Left hindlimb (tissue), 1 donor: ENCODE measurements at places on chromosomes 2 and 18.

DNA sequence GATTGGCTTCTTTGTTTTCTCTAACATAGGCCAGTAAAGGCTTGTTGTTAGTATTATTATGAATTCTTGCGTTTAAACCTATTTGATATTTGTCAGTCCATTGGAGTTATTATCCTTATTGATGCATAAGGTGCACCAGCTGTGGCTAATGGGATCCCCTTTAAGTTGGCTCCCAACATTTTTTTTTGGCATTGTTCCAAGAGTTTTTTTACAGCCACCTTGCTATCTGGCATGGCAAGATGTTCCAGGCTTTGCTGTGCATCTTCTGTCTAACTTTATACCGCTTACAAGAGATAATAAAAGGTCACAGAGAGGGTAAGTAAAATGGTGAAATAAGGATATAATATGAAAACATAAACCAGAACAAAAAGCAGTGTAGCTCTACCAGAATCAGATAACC lies 157.5 kb upstream of the TACR1 start:
- DNase-seq, result no peak

- DNase-seq, result no peak
These were observed 291.0 kb downstream of the CELF4 start for GRCh38 chr18:37274309-37275236.

DNA sequence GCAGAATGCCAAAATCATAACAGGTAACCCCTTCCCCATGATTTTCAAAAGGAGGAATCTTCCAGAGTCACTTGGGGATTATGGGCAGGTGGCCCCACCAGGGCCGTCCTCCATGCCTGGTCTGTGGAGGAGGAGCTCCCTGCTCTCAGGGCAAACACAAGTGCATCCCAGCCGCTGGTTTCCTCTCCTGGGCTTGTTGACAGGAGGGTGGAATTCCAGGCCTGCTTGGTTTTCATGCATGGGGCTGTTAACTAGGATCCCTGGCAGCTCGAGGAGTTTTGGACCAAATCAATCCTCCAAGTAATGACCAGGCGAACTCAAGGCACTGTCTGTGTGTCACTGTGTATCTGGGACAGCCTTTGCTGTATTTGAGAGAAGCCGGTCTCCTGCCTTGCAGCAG lies 45.3 kb downstream of the FOSL2 start:
- no peak for DNase-seq

- DNase-seq, result no peak
These were observed 239.6 kb downstream of the BABAM2 start for GRCh38 chr2:28129955-28130695.

DNA sequence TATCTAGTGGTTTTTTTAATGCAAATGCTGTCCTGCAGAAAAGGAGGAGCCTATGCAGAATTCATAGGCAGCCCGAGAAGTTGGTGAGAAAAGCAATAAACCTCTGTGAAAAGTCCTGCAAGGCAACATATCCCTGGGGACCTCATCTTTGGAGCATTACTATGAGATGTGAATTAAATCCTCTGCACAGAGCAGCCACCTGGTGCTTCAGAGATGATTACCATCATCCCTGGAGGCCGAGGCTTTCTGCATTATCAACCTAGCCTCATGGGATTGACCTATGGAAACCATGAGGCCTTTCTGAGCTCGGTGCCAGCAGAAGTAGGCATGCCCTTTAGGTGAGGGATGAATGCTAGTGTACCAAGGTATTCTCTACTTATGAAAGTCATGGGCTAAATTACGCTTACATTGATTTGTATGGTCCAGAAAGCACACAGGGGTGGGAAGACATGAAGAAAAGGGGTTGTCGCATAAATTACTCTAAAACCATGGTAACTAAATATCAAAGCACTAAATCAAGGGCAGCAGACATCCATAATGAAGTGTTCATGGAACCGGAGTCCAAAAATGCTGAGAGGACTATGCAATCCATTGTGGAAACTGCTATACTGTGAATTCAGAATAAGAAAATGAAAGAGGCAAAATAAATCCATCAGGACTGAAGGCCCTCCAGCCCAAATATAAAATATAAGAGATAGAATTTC lies 623.5 kb upstream of the DDX18 start:
- no peak for DNase-seq

DNA sequence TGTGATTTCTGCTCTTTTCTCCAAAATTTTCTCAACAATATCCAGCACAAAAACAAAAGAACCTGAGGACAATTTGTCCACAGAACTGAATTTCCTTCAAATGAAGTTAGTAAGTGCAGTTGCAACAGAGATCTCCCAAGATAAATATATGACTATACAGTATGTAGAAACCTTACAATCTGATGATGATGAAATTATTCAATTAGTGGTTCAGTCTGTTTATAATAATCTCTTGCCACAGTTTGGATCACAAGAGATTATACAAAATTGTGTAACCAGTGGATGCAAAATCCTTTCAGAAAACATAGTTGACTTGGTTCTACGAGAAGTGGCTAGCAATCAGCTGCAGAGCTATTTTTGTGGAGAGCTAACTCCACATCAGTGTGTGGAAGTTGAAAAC lies 68.7 kb downstream of the FSIP2 start:
- DNase-seq, result no peak

GRCh38 chr2:207390302-207391095 lies 139.3 kb upstream of the CREB1 start:
- DNase-seq, result no peak

GRCh38 chr2:177812713-177813396 lies 259.7 kb downstream of the PDE11A start:
- no peak for DNase-seq

GRCh38 chr2:116477229-116477628 lies 1337.3 kb upstream of the DDX18 start:
- DNase-seq, result no peak

DNA sequence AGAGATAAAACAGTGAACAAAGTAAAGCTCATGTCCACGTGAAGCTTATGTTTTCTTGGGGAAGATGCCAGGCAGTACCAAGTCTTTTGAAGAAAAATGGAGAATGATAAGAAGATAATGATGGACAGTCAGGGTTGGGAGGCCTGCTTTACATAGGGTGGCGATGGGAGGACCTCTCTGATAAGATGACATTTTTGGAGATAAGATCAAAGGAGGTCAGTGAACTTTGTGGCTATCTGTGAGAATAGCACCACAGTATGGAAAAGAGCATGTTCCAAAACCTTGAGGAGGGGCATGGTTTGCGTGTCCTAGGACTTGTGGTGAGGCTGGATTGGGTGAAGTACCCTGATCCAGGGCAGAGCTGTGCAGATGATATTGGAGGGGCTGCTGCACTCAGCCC lies 461.7 kb upstream of the NRP2 start:
- DNase-seq, result no peak

GRCh38 chr2:105674859-105675541 lies 69.7 kb upstream of the NCK2 start:
- no peak for DNase-seq

DNA sequence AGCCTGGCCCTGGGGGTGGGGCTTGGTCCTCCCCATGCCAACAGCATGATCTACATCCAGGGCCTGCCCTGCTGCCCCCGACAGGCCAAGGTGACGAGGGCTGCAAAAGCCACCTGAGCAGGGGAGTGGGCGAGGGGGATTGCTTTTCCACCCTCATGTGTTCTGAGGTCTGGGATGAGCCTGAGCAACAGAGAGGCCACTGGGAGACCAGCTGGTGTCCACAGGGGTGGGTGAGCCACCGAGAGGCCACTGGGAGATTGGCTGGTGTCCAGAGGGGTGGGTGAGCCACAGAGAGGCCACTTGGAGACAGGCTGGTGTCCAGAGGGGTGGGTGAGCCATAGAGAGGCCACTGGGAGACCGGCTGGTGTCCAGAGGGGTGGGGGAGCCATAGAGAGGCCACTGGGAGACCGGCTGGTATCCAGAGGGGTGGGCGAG lies 147.4 kb upstream of the GPC1 start:
- no peak for DNase-seq

DNA sequence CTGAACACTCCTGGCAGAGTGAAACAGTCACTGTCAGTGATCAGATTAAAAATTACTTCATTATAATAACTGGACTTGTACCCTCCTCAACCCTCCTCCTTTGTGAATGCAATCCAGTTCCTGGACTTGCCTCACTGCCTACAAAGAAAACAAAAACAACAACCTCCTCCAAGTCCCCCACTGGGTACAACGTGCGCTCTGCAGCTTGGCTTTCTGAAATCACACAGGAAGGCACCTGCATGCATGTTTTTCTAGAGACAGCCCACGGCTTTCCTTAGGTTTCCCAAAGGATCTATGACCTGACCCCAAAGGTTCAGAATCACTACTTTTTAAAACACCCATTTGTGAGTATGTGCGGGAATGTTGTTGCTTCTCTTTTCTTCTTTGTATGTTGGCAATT lies 61.4 kb upstream of the TUBA3E start:
- no peak for DNase-seq

DNA sequence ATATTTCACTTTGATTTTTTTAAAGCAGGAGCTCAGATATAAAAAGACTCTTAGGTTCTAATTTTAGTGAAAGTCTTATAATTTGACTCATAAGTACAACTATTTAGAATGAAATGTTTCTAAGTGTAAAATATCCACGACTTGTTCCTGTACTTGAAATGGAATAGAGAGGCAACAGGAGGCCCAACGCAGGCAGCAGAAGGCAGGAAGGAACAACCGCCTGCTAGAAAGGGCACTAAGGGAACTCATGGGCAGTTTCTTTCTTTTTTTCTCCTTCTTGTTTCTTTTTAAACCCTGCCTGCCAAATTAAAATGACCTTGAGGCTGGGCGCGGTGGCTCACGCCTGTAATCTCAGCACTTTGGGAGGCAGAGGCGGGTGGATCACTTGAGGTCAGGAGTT lies 51.0 kb downstream of the RBMS1 start:
- DNase-seq, result no peak

DNA sequence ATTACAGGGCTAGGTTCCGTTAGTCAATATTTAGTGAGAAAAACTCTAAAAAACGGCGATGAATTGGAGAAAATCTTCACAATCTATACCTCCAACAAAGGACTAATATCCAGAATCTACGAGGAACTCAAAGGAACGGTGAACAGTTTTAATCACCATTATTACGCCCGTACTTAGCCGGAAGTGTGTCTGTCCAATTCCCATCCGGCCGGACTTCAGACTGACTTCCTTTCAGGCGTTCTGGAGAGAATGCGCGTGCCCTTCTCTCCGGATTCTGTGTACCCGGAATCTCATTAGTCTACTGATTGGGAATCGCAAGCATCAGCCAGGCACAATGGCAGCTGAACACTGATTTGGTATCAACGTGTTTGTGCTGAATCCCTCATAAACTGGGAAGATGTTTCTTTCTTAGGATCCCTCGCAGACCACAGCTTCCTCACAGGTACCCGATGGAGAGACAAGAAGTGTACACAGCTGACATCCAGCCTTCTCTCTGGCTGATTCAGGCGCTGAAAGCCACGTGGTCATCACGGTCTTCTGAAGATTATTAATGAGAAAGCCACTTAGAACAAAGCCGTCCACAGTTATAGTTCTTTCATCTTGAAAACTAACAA lies 239.9 kb downstream of the ZNF516 start:
- no peak for DNase-seq

- DNase-seq, result peak; percentile 6
These were observed 87.3 kb upstream of the OTOS start for GRCh38 chr2:240227538-240228428.
